AG09309 (cell line): ENCODE measurements at places on chromosomes 3 and 15.

- DNase-seq, result no peak
Measured at GRCh38 chr3:55719508-55719907, 232.4 kb upstream of the WNT5A start.

GRCh38 chr3:59791774-59792308 is 742.0 kb upstream of the CFAP20DC start:
- no peak for DNase-seq

DNA sequence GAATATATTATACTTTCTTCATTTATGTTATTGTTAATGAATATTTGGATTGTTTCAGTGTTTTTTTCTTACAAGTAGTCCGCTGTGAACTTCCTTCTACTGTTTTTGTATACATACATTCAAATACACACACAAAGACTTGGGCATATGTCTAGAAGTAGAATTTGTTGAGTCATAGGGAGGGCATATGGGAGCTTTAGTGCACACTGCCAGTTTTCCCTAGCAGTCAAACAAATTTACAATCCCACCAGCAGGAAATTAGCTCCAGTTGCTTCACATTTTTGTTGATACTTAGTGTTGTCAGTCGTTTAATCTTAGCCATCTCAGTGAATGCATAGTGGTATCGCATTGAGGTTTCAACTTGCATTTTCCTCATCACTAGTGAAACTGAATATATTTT is 492.3 kb downstream of the DIPK2A start:
- DNase-seq, result no peak

GRCh38 chr15:71332431-71333004 is 217.2 kb downstream of the THSD4 start:
- no peak for DNase-seq

DNA sequence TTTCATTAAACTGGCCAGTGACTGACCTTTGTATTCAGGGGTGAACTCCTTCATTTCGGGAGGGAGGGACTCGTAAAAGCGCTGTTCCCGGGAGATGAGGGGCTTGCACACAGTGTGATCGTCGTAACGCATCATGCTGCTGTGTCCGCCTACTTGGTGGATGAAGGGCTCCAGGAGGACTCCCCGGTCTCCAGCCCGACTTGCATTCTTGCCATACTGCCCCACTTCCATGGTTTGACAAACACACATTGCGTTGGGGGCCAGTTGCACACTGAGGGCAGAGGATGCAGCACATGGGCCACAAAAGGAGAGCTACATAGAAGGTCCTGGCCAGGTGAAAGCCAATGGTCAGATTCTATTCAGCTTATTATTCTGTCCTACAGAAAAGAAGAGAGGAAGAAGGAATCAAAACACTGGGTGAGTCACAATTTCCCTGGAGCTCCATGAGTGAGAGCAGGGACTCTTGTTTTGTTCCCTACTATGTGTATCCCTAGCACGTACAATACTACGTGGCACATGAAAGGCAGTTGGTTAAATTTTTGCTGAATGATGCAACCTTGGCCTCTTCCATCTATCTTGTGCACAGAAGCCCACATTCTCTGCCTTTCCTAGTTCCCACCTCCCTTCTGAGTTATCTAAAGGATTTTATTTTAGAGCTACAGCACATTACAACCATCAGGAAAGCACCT is 24.2 kb upstream of the GMPPB start:
- DNase-seq, result peak; percentile 33

DNA sequence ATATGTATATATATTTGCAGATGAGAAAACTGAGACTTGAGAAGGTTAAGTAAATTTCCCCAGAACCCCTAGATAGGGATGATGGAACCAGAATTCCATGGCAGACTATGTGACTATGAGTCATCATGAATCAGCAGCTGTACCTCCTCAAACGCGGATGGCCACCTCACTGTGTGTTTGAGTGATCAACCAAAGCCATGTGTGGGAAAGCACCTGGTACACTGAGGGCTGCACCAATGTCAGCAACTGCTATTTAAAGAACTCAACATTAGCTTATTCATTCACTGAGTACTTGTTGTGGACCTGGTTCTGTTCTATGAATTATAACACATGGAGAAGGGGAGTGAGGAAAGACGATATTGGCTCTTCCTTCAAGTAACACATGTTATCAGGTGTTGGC is 377.0 kb downstream of the GAP43 start:
- DNase-seq, result peak; percentile 76

GRCh38 chr3:62940771-62941563 is 65.8 kb upstream of the CADPS start:
- DNase-seq, result peak; percentile 33

GRCh38 chr15:80755885-80756284 is 23.3 kb upstream of the CEMIP start:
- DNase-seq, result no peak

DNA sequence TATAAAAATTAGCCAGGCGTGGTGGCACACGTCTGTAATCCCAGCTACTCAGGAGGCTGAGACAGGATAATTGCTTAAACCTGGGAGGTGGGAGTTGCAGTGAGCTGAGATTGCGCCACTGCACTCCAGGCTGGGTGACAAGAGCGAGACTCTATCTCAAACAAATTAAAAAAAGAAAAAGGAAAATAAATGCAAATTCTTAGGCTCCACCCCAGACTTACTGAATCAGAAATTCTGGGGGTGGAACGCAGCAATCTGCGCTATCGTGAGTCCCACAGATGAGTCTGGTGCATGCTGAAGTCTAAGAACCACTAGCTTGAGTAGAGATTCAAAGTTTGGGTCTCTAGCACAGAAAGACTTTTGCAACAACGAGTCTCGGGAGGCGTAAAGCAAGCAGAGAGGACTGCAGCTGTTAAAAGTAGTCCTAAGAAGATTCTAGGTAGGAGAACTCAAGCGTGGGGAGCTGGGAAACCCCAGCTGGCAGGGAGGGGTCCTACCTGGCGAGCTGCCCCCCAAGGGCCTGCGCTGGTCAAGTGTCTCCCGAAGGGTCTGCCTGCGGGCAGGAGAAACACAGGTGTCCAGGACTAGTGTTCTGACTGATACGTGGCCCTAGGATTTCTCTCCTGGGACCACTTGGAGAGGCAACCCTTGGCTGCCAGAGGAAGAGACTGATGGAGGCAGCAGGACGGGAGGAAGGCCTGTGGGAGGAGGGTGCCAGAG is 21.9 kb downstream of the CEP19 start:
- DNase-seq, result no peak

GRCh38 chr3:77169823-77170222 is 129.9 kb downstream of the ROBO2 start:
- DNase-seq, result no peak

DNA sequence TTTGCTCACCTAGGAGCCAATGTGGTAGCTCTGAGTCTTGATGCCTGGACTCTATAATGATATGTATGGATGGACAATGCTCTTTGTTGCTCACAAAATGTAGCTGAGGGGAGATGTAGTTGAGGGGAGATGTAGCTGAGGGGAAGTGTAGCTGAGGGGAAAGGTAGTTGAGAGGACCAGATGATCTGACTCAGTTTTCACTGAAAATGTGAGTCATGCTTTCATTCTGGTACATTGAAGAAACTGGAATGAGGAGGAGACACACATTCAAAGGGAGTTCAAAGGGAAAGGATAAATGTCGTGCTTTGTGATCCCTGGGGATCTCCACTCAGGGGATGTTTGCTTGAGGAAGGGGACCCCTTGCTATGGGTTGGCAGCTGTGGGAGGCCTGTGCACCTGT is 302.9 kb upstream of the TRIM42 start:
- DNase-seq, result no peak

- DNase-seq, result no peak
Measured at GRCh38 chr15:74525309-74525708, 15.7 kb upstream of the ARID3B start.

DNA sequence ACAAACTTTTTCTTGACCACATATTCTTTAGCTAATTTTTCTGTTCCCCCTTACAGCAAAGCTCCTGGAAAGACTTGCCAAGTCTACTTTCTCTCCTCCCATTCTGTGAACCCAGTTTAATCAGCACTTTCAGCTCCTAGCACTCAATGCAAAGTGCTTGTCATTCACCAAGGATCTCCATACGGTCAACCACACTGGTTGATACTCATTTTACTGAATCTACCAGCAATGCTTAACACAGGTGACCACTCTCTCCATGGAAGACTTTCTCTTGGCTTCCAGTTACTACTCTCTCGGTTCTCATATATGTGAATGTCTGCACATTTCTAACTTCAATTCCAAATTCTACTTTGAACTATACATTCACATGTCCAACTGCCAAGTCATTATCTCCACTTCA is 11.7 kb downstream of the MRPL3 start:
- DNase-seq, result no peak

- DNase-seq, result no peak
Measured at GRCh38 chr3:103453152-103453551, 1018.3 kb downstream of the ZPLD1 start.
